Inflammatory macrophage treated with lipopolysaccharide for 4 hours (primary cell): ENCODE measurements at places on chromosomes 4 and X.

GRCh38 chr4:153154007-153154975 lies 50.0 kb upstream of the TRIM2 start:
- peak; percentile 46 for DNase-seq

GRCh38 chr4:18816228-18816895 lies 794.8 kb upstream of the LCORL start:
- no peak for DNase-seq

- no peak for DNase-seq
Observed at GRCh38 chrX:49161632-49162031, 926 bp upstream of the MAGIX start.

GRCh38 chr4:145808021-145808650 lies 128.2 kb downstream of the C4orf51 start:
- peak; percentile 89 for DNase-seq

DNA sequence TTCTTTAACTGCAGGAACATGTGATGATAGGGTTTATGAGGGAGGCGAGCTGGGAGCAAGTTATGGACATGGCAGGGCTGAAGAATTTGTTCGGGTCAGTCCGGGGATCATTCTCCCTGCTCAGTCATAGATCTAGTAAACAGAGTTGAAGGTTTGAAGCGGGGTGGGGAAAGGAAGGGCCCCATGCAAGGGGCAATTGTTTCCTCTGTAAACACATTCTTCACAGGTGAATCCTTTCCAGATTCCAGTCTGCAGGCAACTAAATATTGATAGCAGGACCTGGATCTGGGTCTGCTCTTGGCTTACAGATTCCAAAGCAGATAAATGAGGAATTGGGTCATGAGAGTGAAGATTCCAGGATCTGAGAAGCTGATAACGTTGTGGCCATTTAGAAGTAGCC lies 44.3 kb upstream of the ARHGAP24 start:
- DNase-seq = no peak

DNA sequence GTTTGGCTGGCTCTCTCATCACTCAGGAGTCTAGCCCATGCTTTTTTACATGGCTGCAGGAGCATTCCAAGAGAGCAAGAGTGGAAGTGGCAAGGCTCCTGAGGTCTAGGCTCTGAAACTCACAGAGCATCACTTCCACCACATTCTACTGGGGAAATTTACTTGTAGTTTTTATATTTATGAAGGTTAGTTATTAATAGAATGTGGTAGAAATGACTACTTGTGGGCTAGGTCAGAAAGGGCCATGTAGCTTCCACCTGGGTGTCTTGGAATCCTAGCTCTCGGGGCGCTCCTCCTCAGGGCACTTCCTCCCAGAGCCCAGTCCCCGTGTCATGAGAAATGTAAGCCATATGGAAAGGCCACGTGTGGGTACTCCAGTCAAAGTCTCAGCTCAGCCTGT lies 127.0 kb upstream of the CASK start:
- no peak for DNase-seq

DNA sequence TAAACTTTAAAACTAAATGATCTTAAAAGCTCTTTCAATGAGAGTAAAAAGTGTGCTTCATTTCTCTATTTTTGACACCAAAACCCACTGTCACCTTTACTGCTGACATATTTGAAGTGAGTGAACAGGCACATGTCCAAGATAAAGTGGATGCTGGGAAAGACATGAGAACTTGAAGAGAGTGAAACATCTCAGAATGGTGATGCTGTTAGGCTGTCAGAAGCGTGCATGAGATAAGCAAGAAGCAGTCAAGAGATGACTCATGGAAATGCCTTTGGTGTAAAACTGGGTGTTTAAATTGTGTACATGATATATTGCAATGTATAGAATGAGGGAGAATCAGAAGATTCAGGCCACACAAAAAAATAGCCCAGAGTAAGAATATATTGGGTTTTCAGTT lies 21.8 kb upstream of the GBA3 start:
- peak; percentile 19 for DNase-seq

DNA sequence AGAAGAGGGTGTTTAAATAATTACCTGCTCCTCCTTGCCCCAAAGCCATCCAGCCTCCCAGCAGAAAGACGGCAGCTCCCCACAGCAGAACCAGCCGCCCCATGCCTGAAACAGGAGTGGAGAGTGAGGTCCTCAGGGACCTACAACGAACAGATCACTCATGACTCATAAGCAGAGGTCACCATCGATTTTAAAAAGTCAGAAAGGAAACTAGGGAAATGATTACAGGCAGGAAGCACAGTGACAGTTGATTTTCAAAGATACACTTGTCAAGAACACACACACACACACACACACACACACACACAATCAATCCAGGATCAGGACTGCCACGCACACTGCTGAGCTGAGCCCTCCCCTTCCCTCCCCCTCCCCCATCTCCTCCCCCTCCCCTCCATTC lies at the start of gene CRLF2:
TSS of gene CRLF2 (minus strand) at position 118 of the 400 bp plus-strand sequence. CDS start at position 103, 15 bp downstream.
- DNase-seq = peak; percentile 85

DNA sequence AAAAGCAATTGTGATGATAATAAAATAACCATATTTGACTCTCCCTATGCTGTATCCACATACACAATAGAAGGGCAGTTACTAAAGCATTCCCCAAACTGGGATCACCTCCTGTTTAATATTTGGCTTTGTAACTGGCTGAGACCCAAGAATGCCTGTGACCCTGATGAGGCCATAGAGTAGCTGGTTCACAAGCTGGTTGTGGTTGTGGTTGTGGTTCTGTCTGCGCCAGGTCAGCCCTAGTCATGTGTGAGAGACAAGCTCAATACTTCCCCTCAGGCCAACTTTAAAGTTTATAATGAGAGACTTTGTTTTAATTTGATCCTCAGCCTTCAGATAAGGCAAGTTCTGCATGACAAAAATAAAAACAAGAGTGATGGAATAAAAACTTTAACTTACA lies 209.9 kb downstream of the PARM1 start:
- no peak for DNase-seq

DNA sequence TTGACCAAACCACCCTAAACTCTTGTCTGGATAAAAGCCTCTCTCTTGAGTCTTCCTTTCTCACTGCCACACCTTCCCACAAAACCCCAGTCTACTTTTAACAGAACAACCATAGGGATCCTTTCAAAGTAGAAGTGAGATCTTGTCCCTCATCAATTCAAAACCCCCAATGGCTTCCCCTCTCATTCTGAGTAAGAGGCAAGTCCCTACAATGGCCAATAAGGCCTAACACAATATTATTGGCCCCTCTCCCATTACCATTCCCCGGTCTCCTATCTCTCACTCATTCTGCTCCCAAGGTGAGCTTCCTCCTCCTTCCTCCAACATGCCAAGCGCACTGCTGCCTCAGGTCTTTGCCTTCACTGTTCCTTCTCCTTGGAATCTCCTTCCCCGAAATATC lies 57.1 kb downstream of the REELD1 start:
- no peak for DNase-seq

DNA sequence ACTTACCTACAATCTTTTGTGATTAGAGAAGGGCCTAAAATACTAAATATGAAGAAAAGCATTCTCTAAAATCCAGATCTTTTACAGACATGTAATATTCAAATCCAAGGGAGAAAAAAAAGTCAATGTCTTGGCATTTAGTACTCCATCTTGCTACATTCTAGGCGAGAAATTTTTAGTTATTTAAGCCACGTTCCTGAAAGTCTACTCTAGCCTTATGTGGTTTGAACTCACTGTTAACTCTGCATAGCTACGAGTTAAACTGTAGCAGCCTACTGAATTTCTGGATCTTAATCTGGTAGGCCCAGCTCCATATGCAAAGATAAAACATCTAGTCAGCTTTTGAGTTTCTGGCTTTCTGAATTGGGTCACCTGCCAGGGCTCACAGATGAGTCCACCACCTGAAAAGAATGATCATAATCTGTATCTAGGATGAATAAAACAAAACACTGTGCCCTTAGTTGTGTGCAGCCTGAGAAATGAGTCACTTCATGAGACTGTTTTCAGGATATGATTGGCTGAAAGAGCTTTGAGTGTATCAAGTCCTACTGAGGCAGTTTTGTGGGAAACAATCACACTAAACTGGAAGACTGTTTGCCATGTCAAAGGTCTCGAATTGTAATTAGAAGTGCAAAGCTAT lies 3.2 kb upstream of the NEK1 start:
- no peak for DNase-seq
